ENCODE measurements at places on chromosomes 4 and X.
A peak's percentile ranks its signal among the peaks of the same experiment; 100 is the strongest.

DNA sequence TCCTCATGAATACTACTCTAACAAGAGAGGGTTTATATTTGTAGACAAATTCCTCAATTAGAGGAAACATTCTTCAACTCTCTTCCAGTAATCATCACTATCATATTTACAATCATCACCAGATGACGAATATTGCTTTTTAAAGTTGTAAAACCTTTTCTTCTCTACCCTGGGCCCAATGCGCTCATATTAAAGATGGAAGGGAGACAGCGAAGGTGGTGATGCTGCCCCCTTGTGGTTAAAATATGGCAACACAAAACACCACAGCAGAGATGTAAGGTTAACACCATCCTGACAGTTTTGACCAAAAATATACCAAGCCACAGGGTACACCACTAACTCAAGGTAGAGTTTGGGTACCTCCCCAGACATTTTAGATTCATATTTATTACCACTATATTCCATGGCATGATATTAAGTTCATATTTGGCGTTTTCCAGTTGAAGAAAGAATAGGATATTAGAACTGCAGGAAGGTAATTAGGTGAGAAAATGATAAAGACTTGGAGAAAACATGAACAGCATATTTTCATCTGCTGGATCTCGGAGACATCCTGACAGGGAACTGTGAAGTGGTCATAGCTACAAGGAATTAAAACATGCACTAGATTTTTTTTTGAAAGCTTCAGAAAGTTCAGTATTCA is 72.8 kb downstream of the SLC9A7 start:
- DNase-seq: no peak

GRCh38 chrX:95718746-95719145 is 965.9 kb upstream of the DIAPH2 start:
- DNase-seq: no peak

- no peak for DNase-seq
Measured at GRCh38 chr4:97123573-97123972, 1019.7 kb downstream of the STPG2 start.

GRCh38 chr4:8728536-8729407 is 136.2 kb downstream of the CPZ start:
- DNase-seq: peak; percentile 58

Measured in coronary artery (tissue), 2 donors.